ENCODE measurements at places on chromosomes 13 and 19. TPM values are rescaled to one million over a fixed set of nuclear protein-coding genes. Genes with fewer than 3 reads are reported as not detected.

ZNF253 gene
- 5.0 TPM for total RNA-seq

DNA sequence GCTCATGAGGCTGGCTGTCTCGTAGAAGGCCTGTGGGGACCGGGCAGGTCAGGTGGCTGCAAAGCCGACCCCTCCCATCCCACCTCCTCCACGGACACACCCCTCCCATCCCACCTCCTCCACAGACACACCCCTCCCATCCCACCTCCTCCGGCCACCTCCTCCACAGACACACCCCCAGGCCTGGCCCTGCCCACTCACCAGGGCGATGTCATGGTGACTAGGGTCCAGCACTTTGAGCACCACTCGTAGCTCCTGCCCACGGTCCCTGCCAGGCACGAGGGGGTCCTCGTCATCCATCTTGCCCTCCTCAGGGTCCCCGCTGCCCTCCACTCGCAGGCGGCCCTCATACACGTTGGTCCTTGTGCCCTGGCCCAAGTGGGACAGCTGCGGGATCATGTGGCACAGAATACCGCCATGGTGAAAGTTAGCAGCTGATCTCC lies 18.8 kb downstream of the TYK2 start:
- DNase-seq = no peak

DNA sequence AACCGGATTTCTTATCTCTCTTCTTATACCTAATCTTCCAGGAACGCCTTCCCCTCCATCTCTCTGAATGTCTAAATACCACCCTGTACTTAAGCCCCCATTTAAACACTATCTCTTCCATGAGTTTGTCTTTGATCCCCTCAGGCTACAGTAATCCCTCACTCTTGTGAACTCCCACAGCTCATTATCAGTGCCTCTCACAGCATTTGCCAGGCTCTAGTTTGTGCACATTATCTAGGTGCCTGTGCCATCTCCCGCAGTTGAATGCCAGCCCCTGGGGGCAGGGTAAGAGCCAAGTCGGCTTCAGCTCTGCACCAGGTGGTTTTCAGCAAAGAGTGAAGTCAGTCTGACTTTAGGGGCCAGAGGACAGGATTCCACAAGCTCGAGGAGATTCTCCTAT lies 71.4 kb downstream of the FREM2 start:
- DNase-seq = no peak

DNA sequence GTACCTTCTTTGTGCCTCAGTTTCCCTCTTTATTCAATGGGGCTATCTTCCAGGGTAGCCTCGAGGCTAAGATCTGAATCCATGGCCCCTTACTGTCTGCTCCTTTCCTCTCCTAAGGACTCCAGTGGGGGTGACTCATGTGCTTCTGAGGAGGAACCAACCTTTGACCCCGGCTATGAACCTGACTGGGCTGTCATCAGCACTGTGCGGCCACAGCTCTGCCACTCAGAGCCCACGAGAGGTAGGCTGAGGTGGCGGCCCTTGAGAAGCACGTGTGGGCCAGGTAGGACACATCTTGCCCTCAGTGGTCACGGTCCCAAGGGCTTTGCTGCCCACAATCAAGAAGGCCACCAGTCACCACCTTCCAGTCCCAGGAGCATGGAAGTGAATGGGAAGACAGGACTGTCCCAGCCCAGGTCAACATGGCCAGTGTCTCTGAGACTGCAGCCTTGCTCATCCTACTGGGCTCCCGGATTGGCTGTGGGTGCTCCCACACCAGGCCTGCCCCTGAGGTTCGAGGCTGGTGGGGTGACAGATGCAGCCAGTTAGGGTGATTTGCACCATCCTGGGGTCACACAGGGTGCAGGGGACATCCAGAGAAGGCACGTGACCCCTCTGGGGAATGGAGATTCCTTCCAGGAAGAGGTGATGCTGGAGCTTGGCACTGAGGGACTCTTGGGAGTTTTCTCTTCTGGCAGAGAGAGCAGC lies 2.8 kb downstream of the TBC1D17 start:
- no peak for DNase-seq

- DNase-seq = no peak
Measured at GRCh38 chr13:32195713-32196112, 119.5 kb downstream of the ZAR1L start.

- DNase-seq = no peak
Measured at GRCh38 chr19:22783651-22784410, at the start of gene ZNF99. ZNF99 (minus strand) TSS chr19:22784151; CDS start chr19:22784016, 135 bp downstream.

- DNase-seq = no peak
Measured at GRCh38 chr13:99374994-99375737, 68.0 kb upstream of the GPR183 start.

- DNase-seq = no peak
Measured at GRCh38 chr19:6044056-6044805, 66.1 kb downstream of the RFX2 start.

ZNF460 gene
- total RNA-seq = 164 TPM

- no peak for DNase-seq
Measured at GRCh38 chr19:3098515-3099346, 4.6 kb downstream of the GNA11 start.

GRCh38 chr19:2500841-2501261 lies 24.9 kb downstream of the GADD45B start:
- no peak for DNase-seq

- DNase-seq = no peak
Measured at GRCh38 chr13:108755083-108755482, 125.7 kb downstream of the MYO16 start.

GRCh38 chr19:15249972-15250639 lies 17.9 kb upstream of the EPHX3 start:
- peak; percentile 66 for DNase-seq

CEACAM19 gene
- total RNA-seq = 9.4 TPM

DNA sequence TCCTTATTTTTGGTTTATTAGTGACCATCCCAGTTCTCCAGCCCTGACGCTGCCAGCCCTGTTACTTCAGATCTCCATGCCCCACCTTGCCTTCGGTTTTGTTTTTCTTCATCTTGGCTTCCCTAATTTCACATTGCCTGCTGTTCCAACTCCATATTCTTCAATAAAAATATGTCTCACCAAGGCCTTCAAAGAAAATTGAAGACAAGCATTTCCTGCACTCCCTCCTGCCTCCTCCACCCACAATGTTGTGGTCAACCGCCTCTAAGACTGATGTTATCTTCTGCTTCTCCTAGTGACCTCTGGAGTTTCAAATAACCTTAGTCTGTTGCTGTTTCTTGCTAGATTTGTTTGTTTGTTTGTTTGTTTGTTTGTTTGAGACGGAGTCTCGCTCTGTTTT lies 14.6 kb downstream of the PLD3 start:
- no peak for DNase-seq

- peak; percentile 55 for DNase-seq
Measured at GRCh38 chr13:106533101-106533942, 2.1 kb downstream of the EFNB2 start.

CLC gene
- total RNA-seq = not detected

DNA sequence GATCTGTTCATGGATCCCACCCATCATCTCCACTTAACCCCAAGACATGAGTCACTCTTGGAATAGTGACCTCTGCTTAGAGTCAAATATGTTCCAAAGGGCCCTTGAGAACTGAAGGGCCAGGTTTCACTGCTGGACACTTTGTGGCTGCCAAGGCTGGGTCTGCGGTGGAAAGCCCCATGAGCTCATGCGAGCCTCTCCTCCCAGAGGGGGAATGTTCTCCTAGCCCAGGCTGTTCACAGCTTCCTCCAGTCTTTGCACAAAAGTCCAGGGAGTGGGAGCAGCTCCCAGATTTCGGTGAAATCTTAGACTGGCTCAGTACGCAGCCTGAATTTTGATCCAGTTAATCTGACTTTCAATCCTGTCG lies 732 bp upstream of the DCLK1 start:
- peak; percentile 33 for DNase-seq

ZNF442 gene
- 4.2 TPM for total RNA-seq

DNA sequence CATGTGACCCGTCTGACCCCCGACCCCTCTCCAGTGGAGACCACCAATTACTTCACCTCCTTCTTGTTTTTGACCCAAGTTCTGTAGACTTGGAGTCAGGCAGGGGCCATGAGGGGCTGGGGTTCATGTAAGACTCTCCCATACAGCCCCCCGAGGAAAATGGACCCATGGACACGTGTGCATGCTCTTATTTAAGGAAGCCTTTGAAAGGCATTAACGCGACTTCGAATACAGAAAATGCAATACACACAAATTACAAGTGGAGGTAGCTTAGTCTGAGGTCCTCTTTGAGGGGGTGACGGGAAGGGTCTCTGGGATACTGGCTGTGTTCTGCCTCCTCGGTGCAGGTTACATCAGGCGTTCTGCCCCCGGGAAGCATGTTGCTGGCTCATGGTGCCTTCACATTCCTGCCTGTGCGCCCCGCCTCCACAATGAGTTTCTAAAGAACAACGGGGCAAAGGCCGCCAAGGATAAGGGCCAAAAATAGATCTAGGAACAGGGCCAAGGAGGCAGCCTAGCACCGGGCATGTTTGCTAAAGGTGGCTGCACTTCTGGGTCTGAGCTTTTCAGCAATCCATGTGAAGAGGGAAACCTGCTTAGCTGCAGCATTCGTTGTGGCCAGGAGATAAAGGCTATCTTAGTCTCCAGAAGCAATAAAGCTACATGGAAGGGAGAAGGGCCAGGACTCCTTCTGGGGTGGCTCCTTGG lies 54.5 kb downstream of the RAB20 start:
- DNase-seq = peak; percentile 74

ZNF792 gene
- total RNA-seq = 12.8 TPM

GRCh38 chr19:34274827-34275625 lies 20.7 kb downstream of the GARRE1 start:
- no peak for DNase-seq

GRCh38 chr13:40780822-40781401 lies 8.5 kb upstream of the SLC25A15 start:
- no peak for DNase-seq

- DNase-seq = no peak
Measured at GRCh38 chr19:13095934-13096927, 6.4 kb downstream of the LYL1 start.

- DNase-seq = peak; percentile 88
Measured at GRCh38 chr13:38394777-38395496, 45.3 kb downstream of the UFM1 start.

BEST2 gene
- not detected for total RNA-seq

GRCh38 chr13:99987154-99988019 lies 5.8 kb downstream of the ZIC2 start:
- no peak for DNase-seq

GRCh38 chr13:24106429-24106828 lies 54.1 kb upstream of the SPATA13 start:
- no peak for DNase-seq

DNA sequence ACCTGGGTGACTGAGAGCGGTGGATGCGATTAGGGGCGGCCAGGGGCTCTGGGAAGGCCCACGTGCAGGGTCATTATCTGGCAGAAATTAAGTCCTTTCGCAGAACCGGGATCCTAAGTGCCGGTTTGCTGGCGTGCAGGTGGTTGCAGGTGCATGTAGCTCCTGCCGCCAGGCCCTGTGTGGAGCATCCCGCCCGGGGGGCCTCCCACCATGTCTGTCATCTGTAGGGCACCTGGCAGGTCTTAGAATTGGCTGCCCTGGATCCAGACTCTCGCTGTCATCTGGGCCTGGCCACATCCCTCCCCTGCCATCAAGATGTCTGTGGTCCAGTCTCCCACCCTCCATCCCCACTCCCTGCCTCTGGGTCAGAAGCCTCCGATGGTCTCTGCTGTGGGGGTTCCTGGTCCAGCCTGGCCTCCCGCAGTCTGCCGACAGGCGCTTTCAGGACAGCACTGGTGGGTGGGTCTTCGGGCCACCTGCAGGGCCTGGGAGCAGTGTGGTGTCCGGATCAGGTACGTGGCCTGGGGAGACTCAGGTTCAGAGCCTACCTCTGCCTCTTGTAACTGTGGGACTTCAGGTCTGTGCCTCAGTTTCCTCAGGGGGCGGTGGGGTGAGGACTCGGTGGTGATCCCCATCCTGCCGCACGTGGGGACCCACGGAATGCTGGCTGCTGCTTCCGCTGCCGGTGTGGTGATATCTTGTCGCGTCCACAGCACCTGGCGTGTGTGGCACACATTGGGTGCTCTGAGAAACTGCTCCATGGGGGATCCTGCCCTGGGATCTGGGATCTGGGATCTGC lies 5.4 kb downstream of the GNA11 start:
- no peak for DNase-seq

- peak; percentile 61 for DNase-seq
Measured at GRCh38 chr13:24187185-24187584, 26.7 kb downstream of the SPATA13 start.

GRCh38 chr13:80888390-80888789 lies 547.5 kb upstream of the SPRY2 start:
- no peak for DNase-seq

- DNase-seq = no peak
Measured at GRCh38 chr13:58964048-58964447, 1199.7 kb downstream of the DIAPH3 start.

CNFN gene
- not detected for total RNA-seq

GRCh38 chr13:43783820-43784219 lies 3.0 kb downstream of the ENOX1 start:
- DNase-seq = peak; percentile 71

DNA sequence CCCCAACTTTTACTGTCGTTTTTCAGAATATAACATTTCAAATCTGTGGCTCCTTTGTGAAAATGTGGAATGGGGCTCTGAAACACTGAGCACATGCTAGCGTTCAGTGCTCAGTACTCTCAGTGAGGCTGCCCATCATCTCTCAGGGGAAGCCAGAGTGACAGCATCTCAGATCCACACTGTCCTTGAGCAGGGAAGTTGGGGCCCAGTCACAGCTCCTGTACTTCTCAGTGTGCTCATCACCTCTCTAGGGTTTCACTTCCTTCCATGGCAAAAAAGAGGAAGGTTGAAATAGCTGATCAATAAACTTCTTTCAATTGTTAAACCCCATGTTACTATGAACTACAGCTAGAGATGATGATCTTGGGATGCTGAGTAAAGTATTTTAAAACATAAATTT lies 565.9 kb upstream of the SPRY2 start:
- no peak for DNase-seq

SYMPK gene
- 55.0 TPM for total RNA-seq

- DNase-seq = no peak
Measured at GRCh38 chr13:30972888-30973377, 40.5 kb downstream of the TEX26 start.

DNA sequence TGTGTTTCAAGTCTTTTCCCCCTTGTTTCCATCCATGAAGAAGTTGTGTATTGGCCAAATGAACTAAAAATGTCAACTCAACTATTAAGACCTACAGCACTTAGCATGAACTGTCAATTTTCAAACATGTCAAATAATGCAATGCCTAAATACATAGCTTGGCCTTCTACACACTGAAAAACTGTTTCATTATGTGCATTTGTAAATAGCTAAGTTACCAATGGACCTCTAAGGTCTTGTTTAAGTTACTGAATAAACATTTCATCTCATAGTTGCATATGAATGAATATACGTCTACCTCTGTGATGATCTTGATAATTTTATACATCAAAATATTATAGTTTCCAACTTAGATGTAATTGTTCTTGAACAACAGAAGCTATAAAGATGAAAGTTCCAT lies 744.5 kb downstream of the EFNB2 start:
- DNase-seq = no peak

LRRC4B gene
- total RNA-seq = not detected

- DNase-seq = no peak
Measured at GRCh38 chr13:27542220-27542619, 78.1 kb downstream of the LNX2 start.

All from renal cortical epithelial cell (primary cell).